ENCODE measurements at places on chromosomes 6 and 20.

DNA sequence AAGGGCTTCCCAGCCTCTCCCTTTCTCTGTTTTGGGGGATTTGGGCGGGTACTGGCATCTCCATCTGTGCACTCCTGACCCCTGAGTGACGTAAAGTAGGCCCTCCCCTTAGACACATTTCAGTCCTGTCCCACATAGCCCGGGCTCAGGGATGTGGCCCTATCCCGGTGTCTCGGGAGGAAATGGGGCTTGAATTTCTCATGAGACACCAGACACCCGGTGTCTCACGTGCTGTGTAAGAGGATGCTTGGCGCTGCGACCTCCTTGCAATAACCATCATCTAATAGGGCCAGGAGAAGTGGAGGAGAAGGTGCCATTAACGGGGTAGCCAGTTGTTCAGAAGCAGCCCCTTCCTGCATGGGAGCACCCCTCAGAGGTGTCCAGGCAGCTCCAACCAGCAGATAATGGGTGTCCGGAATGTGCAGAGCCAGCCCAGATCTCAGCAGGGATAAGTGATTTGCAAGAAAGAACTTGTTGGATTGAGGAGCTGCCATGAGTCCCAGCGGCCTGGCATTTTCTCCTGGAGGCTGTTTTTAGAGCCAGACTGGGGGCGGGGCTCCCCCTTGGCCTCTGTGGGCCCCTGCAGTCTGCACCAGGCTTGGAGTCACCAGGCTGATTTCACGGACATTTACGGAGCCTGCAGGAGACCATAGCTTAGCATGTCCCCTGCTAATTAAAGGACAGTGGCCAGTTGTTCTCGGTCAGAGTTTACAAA lies 372.0 kb downstream of the PREX1 start:
- no peak for DNase-seq

- no peak for DNase-seq
These were observed 61.1 kb upstream of the CCN6 start for GRCh38 chr6:111992851-111993250.

- no peak for DNase-seq
These were observed 94.6 kb downstream of the BANF2 start for GRCh38 chr20:17794400-17794799.

DNA sequence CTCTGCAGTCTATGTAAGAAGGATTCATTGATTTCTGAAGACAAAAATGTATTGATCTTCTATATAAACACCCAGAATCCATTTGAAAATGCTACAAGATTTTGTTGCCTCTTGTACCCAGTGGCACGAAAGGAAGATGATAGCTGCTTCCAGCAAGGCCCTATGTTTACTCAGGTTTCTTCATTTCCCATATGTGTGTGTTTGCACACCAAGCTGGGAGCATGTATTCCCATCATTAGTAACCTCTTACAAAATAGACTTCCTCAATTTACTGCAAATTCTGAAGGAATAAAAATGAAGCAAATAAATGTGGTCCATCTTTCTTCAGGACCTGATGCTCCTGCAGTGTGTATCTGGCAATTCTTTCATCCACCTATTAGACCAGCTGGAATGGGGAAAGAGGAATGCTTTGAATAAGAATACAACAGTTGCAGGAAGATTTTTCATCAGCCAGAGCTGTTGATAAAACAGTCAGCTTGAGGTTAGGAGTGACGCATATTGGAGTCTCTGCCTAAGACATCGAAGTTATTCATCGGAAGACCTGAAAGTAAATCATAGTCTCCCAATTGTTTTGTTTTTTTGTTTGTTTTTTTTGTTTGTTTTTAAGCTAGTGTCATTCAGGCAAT lies 132.3 kb downstream of the PDE7B start:
- DNase-seq: no peak

DNA sequence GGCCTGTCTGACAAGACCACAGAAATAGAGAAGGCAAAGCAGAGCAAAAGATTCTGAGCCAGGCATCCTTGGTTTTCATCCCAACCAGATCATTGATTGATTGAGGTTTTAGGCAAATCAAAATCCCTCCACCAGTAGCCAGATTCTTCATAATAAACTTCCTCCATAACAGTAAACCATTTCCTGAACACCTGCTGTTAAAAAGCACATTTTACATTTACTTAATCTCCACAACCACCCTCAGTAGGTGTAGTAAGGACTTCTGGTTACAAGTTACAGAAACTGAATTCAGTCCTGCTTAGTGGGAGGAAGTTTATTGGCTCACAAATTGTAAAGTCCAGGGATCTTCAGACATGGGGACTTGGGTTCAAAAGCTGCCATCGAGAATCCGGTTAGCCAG lies 28.3 kb downstream of the EIF2S2 start:
- DNase-seq: no peak

DNA sequence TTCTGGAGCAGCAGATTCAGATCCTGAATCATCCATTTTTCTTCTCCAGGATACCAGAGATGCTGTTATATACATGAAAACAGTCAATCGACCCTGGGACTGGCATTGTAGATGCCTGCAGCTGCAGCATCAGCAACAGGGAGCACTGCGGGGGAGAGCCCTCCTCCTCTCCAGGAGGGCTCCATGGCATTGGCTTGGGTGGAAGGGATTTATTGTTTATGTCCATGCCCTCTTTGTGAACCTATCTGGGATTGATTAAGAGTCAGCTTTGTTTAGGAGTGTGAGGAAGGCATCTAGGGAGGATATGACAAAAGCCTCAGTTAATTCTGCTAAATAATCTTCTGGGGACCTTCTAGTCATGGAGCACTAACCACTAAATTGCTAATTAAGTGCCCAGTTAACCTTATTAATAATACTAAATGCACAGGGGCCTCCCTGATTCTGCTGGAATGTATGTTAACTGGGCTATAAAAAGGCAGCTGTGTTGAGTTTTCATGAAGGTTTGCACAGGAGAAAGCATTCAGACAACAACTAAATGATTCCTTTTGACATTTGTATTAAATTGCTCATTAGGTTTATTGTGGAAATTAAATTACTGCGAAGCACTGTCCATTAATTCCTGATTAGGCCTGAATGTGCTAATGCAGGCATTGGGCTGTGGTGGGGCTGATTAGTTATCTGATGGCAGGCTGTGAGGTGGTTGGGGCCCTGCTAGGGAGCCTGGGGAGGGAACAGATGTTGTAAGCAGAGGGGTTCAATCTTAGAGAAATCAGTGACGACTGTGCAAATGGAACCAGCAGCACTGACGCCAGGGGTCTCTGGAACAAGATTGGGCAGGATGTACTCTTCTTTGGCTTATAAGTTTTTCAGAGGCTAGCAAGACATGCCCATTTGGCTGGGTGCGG lies 57.6 kb downstream of the IMPG1 start:
- DNase-seq: no peak

GRCh38 chr6:68237205-68237604 lies 397.9 kb upstream of the ADGRB3 start:
- DNase-seq: no peak

- no peak for DNase-seq
These were observed 62.8 kb downstream of the FAM120B start for GRCh38 chr6:170369403-170369802.

DNA sequence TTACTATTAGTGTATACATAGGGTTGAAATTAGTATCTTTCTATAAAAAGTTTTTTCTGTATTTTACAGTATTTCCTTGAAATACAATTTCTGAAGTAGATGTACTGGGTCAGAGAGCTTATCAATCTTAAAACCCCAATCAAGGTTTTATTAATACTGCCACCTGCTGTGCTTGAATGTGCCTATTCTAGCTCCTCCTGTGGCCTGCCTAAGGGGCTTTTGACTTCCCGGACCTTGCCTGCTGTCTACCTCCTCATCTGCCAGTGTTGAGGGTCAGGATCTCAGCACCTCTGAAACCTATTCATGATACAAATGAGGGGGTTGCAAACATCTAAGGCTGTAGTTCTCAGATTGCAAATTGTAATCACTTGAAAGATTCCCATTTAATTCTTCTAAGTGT lies 9.2 kb downstream of the PACRG start:
- no peak for DNase-seq

- no peak for DNase-seq
These were observed 308.9 kb downstream of the HDGFL1 start for GRCh38 chr6:22878324-22878701.

GRCh38 chr20:3188823-3189413 lies 15.6 kb downstream of the DDRGK1 start:
- DNase-seq: no peak

GRCh38 chr20:34512266-34512954 lies 3.8 kb upstream of the DYNLRB1 start:
- no peak for DNase-seq

DNA sequence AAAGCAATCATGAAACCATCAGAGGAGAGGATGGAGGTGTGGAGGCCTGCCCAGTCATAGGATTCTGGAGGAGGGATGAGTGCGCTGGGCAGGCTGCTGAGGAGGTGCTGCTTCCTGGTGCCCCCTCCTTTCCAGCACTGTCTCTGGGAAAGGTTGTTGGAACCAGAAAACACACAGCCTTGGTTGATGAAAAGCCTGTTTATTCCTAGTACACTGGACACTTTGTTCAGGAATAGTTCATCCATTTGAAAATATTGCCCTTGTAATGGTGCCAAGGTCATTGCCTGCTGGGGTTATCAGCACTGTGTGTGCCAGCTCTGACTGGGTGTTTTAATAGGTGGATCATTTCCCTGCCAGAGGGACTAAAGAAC lies 83.7 kb upstream of the ARMC2 start:
- no peak for DNase-seq

- no peak for DNase-seq
These were observed 15.0 kb downstream of the PPP1R10 start for GRCh38 chr6:30601815-30602641.

DNA sequence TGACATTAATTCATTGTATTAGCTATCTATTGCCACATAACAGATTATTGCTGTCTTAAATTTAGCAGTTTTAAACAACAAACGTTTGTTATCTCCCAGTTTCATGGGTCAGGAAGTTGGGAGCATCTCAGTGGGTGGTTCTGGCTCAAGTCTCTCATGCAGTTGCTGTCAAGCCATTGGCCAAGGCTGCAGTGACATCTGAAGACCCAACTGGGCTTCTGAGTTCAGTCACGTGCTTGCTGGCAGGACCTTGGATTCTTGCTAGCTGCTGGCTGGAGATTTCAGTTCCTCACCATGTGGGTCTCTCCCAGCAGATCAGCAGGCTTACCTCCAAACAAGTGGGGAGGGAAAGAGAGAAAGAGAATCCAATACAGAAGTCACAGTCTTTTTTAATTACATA lies 152.6 kb upstream of the EXOC2 start:
- DNase-seq: no peak

DNA sequence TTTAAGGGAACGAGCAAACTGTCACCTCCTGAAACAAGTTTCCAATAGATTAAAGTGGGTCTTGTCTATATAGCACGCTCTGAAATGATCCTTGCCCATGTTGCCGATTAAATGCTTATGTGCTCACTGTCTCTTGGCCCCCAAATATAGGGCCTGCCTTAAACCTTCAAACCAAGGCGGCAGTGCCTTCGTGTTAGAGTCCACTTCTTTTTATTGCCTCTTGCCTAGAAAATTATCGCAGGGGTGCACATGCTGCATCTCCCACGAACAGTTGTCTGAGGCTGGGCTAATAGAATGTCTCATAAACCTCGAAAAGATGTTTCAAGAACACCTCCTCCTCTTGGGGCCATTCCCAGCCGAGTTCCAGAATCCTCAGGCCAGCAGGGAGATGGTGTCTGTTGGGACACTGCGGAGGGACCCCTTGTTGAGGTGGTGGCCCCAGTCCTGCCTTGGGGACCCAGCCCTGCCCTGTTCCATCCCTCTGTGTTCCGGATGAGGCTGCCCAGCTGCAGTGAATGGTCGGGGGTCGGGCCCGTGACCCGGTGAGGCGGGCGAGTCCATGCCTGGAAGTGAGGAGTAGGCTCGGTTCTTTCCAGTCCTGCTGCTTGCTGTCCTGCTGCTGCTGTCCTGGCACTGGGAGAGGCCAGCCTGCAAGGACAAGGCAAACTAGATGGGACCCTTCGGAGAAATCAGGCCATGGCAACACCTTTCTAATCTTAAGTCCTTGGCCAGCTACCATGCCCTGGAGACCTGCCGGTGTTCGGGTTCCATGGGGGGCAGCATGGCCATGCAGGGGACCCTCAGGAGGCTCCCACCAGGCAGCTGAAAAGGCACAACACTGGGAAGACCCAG lies 34.7 kb upstream of the SLCO4A1 start:
- DNase-seq: no peak

DNA sequence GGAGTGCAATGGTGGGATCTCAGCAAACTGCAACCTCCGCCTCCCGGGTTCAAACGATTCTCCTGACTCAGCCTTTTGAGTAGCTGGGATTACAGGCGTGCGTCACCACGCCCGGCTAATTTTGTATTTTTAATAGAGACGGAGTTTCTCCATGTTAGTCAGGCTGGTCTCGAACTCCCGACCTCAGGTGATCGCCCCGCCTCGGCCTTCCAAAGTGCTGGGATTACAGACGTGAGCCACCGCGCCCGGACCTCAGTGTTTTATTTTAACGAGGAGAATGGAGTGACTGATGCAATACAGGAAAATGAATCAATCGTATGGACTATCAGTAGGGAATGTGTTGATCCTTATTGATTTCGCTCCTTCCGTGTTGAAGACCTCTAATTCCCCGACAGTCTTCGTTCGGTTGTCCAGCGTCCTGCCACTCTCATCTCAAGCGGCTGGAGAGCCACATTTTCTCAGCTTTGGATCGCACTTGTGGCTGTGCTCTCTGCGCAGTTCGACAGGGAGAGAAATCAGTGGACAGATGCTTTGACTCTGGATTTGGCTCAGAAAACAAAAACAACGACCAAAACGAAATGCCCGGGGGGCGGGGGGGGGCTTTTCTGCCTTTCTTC lies 166.2 kb downstream of the TRIM27 start:
- no peak for DNase-seq

- DNase-seq: no peak
These were observed 56.9 kb upstream of the TIAM2 start for GRCh38 chr6:154938221-154938580.

DNA sequence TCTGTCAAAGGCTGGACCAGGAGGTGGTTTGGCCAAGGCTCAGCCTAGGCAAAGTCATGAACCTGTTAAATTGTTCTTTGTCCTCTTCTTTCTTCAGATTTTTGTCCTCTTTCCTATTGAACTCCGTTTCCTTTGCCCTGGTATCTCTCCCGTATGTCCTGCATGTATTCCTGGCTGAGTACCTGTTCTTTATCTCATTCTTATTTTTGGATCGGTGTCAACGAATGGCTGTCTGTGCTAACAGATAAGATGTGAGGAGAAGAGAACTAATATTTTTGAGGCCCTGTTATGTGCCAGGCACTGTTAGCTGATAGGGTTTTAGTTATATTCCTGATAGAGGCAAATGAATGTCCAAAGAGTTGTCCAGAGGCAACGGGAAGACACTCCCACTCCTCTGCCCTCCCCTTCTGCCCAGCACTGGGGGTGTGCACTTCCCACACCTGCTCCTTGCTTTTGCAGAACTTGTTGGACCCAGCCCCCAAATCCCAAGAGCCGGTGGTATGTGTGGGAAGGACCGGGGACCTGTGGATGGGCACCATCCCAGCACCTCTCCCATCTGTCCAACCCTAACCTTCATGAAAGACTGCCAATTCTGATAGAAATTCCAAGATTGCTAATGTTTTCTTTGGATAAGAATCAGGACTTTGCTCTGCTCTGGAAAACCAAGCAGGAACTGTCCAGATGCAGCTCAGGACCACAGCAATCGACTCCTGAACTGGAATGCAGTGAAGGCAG lies 20.6 kb downstream of the MMP24OS start:
- DNase-seq: no peak

- no peak for DNase-seq
These were observed 36.9 kb downstream of the LBP start for GRCh38 chr20:38383147-38383546.
